ENCODE measurements at places on chromosomes 3 and 15.

GRCh38 chr3:123412076-123412475, 36.8 kb downstream of the ADCY5 start:
- DNase-seq = no peak

- DNase-seq = no peak
These were observed 161.6 kb upstream of the LRRC3B start for GRCh38 chr3:26460985-26461384.

DNA sequence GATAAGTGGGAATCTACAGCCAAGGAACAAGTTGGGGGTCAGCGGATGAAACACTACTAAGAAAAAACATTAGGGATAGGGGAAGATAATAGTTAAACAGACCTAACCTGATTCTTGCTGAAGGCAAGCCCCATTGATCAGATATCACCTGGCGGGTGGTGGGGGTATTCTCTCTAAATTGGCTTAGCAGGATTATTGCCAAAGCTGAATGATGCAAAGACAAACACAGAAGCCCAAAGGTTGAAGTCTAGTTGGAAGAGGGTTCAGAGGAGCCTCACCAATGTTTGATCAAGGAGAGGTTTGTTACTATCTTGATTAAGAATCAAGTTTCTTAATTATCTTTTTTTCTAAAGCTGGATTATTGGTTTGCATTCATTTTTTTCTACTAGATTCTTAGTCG, 371.9 kb upstream of the CNTN4 start:
- no peak for DNase-seq

- DNase-seq = no peak
These were observed 38.0 kb downstream of the SHC4 start for GRCh38 chr15:48925714-48926223.

DNA sequence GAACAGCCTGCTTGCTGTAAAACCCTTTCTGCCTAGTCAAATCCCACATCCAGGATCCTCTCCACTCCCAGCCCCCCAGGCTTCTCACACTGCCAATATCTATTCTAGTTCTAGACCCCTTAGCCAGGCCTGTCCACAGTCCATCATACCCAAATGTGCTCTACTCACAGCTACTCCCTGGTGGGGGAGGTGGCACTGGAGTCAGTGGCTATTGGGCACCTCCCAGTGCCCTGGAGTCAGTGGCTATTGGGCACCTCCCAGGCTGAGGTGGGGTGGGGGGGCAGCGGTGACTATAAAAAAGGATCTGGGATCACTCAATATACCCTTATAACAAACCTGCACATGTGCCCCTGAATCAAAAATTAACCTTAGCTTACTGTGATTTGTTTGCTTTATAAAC, 773 bp upstream of the DISP2 start:
- DNase-seq = no peak

DNA sequence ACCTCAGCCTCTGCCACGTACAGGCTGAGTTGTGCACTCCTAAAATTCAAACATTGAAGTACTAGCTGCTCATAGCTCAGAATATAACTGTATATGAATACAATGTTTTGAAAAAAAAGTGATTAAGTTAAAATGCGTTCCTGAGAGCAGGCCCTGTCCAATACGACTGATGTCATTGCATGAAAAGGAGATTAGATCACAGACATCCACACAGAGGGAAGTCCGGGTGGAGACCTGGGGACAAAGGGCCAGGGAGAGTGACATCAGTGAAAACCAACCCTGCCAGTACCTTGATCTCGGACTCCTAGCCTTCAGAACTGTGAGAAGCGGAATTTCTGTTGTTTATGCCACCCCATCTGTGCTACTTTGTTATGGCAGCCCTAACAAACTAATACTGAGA, 311.4 kb upstream of the NR2F2 start:
- DNase-seq = no peak

- DNase-seq = no peak
These were observed 17.2 kb downstream of the ALPK3 start for GRCh38 chr15:84834229-84834955.

DNA sequence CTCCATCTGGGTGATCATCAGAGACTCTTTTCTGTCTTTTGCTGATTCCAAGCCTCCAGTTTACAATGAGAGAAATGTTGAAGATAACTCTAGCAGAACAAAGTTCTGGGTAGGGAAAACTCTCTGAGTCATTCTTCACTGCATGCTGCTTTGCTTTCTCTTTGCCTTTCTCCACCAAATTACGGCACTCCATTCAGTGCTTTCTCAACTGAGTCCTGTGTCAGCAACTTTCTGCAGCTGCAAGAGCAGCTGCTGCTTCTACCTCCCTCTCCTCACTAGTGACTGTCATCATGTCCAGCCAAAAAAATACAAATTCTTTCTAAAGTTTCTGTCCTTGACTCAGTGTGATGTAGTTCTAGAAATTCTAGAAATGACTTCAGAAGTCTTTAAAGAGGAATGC, 953.8 kb downstream of the IGSF11 start:
- DNase-seq = no peak

GRCh38 chr3:147358144-147358992, 48.0 kb downstream of the ZIC4 start:
- DNase-seq = no peak

DNA sequence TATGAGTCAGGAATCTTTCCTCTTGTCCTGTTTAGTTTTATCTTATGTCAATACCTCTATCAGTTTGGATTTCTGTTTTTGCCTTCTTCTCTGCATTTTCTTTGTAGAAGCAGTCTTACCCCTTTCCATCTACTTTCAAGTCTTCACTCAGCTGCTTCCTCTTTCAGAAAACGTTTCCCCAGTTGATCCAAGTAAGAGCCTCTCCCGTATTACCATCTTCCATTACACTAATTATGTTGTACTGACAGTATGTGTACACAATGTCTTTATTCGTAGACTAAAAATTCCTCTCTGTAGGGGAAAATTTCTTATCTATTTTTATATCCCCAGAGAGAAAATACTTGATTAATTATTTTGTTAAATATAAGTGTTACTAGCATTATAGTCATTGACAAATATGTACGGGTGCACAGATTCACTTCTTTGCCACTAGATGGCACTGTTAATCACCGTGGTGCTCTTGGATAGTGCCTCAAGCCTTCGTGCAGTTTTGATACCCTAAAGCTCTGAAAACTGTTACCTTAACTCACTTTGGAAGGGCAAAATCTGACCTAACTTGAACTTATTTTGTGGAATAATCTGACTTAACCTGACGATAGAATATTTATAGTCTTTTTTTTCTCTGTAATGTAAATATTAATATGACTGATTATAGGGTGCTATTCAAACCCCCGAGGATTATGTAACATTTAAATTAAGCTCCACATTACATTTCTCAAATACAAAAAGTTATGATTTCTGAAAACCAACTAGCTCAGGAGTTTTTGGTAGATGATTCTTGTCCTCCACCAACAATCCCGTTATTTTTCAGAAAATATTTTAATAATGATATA, 74.2 kb upstream of the POU1F1 start:
- peak; percentile 59 for DNase-seq

- DNase-seq = no peak
These were observed 376.3 kb upstream of the ARHGEF26 start for GRCh38 chr3:153744889-153745288.

- DNase-seq = no peak
These were observed 151.5 kb downstream of the GOLGA6L4 start for GRCh38 chr15:84387086-84387485.

DNA sequence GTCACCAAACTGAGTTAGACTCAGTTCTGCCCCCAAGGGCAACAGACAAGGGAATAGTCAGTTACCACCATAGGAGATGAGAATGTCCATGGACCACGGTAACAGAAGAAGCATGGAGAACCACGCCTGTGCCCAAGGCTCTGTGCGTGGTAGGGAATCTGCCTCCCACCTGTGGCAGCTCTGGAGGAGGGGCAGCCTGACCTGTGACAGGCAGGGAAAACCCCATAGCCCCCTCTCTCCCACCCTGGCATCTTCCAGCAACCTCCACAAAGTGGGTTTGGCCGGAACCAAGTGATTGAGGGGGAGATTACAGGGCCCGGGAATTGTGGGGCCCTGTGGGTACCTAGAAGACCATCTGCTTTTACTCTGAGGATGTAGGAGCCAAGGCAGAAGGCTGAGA, 14.3 kb upstream of the LTF start:
- DNase-seq = no peak

- DNase-seq = no peak
These were observed 549.4 kb upstream of the MDFIC2 start for GRCh38 chr3:70861855-70862254.
